Caco-2 (cell line): ENCODE measurements at places on chromosomes 5 and 9.
A peak's percentile ranks its signal among the peaks of the same experiment; 100 is the strongest.

GRCh38 chr5:136023958-136024541 is 4.7 kb upstream of the TGFBI start:
- peaks cover 4% of the 10 kb centered on the region; the same call in 1 of the 2 replicates for H3K4me1 ChIP-seq
- no peak overlapping the region for H3K27ac ChIP-seq
- H3K27me3 ChIP-seq: no peaks in the 10 kb centered on the region

GRCh38 chr9:81789721-81790120 is 100.4 kb upstream of the TLE1 start:
- no peaks in the 10 kb centered on the region for H3K36me3 ChIP-seq
- H3K4me3 ChIP-seq: no peak overlapping the region
- peaks cover 24% of the 10 kb centered on the region for H3K4me1 ChIP-seq
- no peak for DNase-seq
- H3K27me3 ChIP-seq: no peaks in the 10 kb centered on the region

GRCh38 chr5:123120197-123120596 is 31.2 kb downstream of the PRDM6 start:
- peak; percentile 58 for DNase-seq
- no peaks in the 10 kb centered on the region for H3K27me3 ChIP-seq
- no peaks in the 10 kb centered on the region for H3K36me3 ChIP-seq
- H3K27ac ChIP-seq: peak overlapping the region; percentile 68
- H3K4me1 ChIP-seq: peaks cover 11% of the 10 kb centered on the region

DNA sequence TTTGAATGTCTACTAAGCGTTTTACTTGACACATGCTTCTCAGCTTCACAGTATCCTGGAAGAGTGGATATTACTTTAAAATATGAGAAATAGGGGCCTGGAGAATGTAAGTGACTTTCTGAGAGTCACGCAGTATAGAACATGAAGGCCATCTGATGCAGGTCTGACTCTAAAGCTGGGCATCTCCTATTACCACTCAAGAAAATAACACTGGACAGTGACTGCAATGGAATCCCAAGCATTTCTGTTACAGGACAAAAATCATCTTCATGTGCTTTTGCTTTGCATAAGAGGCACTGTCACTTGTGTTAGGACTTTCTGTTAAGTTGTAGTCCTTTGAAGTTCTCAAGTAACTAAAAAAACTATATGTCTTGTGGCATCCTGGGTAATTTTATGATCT is 335.5 kb downstream of the FBXL7 start:
- no peak for DNase-seq
- no peaks in the 10 kb centered on the region for H3K27me3 ChIP-seq
- no peaks in the 10 kb centered on the region for H3K36me3 ChIP-seq
- H3K4me3 ChIP-seq: no peak overlapping the region

- H3K4me3 ChIP-seq: peak overlapping the region; percentile 75
- H3K36me3 ChIP-seq: no peaks in the 10 kb centered on the region
- no peak for DNase-seq
- peak overlapping the region; percentile 50 for H3K27ac ChIP-seq
Observed at GRCh38 chr5:157574456-157575380, 857 bp downstream of the ADAM19 start.

DNA sequence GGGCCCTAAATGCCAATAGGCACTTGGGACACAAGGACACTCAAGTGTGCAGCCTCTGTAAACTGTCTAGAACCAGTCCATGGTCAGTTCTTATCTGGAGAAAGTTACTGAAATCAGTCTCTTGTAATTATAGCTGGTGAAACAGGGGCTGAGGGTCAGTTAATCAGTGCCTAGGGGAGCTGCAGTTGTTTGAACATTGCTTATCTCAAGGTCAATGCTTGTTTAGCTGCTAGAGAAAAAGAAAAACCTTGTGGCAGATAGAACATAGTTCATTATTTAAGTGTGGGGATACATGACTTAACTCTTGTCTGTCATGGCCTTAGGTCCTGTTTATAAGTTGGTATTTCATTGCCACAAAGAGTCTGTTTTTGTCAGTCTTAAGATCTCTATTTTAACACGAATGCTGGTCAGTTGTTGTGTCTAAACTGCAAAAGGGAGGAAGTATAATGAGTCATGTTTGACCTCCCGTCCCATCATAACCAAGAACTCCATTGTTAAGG is 108.0 kb downstream of the STARD4 start:
- H3K27me3 ChIP-seq: no peaks in the 10 kb centered on the region
- H3K4me3 ChIP-seq: no peak overlapping the region
- H3K27ac ChIP-seq: no peak overlapping the region
- no peaks in the 10 kb centered on the region for H3K36me3 ChIP-seq
- DNase-seq: no peak
